ENCODE measurements at places on chromosomes 5 and 9.

DNA sequence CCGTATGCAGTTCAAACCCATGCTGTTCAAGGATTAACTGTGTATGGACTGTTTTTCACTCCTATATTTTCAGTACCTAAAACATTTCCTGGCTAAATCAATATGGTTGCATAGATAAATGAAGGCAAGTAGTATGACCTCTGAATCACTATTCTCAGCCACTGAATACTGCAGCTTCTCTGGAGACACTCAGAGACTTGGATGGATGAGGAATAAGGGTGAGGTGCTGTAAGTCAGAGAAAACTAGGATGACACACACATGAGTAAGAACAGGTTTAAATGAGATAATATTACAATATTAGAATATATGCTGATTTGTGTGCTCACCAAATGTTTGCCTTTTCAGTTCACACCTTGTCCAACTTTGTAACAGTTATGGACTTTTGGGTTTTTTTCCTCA lies 26.0 kb upstream of the ANXA1 start:
- no peak for DNase-seq

- no peak for DNase-seq
Observed at GRCh38 chr5:93145019-93145418, 436.0 kb downstream of the NR2F1-AS1 start.

- no peak for DNase-seq
Observed at GRCh38 chr9:133080161-133080560, 18.4 kb downstream of the CEL start.

- no peak for DNase-seq
Observed at GRCh38 chr9:134944916-134945315, 27.2 kb upstream of the FCN1 start.

DNA sequence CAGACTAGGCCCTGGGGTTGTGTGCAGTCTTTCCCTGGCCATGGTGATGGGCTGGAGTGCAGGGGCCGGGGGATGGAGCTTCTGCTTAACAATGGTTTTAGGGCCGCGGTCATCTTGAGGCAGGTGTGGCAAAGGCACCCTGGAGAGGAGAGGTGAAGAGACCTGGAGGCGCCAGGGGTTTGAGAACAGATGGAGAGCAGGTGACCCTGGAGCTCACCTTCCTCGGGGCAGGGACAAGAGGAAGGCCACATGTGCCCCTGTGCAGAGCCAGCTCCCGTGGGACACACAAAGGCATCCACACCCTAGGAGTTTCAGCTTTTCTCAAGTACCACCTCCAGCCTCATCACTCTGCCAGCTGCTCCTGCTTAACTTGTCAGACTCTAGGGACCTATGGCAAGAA lies 46.4 kb upstream of the SH3GL2 start:
- DNase-seq: no peak

Data from NCI-H1048 (cell line).